Stimulated activated CD8-positive, alpha-beta memory T cell treated with anti-CD3 and anti-CD28 coated beads, Interleukin-12 subunit alpha, Interleukin-12 subunit beta, amount 100 ng/mL, for 1 hour (primary cell): ENCODE measurements at places on chromosomes 7 and 10.

DNA sequence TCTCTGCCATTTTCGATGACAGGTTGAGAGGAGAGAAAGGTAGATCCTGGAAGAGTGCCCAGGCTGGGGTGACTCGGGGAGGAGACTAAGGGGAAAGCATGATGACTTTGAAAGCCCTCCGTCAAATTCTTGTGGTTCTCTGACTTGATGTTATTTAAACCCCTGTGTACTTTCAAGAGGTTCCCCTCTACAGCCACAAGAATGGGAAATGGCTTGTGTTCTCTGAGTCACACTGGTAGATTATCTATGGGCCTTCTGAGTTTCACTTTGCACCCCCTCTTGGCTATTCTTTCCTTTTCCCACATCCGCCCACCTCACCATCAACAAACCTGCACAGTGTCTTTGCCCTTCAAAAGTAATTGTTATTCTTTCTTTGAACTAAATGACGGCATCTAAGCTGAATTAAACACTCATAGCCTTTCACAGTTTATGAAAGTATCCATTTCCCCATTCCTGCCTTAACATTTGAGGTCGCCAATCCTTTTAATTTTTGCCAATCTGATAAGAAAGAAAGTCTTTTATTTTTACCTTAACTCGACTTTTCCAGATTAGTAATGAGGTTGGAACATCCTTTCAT is 24.1 kb downstream of the PRF1 start:
- DNase-seq, result peak; percentile 63

DNA sequence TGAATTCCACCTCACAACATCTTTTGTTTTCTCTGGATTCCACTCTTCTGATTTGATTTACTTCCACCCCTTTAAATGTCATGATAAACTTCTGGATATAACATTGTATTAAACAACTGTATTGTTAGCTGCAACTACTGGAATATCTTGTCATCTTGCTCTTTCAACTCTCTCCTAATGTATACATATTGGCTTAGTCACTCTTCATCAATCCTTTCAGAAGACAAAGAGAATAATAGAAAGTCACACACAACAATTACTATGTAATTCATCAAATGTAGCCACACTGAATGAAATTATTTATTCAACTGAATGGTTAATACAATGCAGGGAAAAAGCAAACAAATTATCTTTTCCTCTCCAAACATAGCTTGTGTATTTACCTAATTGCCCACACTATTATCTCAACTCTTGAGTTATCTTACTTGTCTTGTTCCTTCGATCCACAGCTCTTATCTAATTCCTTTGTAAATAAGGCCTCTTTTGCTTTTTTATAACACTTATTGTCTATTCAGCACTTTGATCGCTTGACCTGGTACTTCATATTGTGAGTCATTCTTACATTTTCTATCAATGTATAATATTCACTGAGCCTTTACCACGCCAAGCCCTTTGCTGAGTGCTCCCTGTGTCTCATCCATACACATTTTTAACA is 16.7 kb downstream of the SEMA3A start:
- no peak for DNase-seq

GRCh38 chr10:98039690-98040381 is 9.4 kb upstream of the CRTAC1 start:
- DNase-seq, result no peak

DNA sequence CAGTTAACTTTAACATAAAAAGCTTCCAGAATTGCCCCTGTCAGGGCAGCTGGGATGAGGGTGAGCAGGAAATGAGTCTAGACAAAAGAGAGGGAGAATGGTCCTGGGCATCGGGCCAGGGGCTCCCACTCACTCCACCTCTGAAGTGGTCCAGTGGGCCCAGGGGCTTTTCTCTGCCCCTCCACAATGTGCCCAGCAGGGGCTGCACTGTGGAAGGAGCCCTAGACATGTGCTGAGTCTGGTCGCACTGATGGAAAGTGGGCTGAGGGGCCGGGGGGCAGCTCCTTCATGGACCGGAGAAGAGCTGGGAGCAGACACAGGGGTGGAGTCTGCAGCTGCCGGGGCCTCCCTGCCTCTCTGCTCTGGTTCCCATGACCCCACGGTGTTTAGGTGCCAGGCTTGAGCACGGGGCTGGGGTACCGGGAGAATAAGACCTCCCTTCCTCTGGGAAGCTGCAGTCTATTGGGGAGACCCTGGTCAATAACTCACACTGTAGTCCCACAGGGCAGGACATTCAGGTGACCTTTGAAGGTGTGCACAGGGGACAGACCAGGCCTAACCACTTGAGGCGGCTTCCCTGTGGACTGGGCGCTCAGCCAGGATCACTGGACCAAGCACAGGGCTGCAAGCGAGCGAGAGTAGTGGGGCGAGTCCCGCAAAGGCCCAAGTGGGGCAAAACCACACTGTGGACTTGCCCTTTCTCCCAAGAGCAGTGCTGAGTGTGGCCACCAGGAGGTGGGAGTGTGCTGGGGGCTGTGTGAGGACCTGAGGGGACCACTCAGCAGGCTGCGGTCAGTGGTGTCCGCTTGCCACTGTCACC is 6.1 kb downstream of the ADCY1 start:
- DNase-seq, result no peak

- no peak for DNase-seq
Observed at GRCh38 chr7:115635376-115635775, 395.2 kb downstream of the TFEC start.

DNA sequence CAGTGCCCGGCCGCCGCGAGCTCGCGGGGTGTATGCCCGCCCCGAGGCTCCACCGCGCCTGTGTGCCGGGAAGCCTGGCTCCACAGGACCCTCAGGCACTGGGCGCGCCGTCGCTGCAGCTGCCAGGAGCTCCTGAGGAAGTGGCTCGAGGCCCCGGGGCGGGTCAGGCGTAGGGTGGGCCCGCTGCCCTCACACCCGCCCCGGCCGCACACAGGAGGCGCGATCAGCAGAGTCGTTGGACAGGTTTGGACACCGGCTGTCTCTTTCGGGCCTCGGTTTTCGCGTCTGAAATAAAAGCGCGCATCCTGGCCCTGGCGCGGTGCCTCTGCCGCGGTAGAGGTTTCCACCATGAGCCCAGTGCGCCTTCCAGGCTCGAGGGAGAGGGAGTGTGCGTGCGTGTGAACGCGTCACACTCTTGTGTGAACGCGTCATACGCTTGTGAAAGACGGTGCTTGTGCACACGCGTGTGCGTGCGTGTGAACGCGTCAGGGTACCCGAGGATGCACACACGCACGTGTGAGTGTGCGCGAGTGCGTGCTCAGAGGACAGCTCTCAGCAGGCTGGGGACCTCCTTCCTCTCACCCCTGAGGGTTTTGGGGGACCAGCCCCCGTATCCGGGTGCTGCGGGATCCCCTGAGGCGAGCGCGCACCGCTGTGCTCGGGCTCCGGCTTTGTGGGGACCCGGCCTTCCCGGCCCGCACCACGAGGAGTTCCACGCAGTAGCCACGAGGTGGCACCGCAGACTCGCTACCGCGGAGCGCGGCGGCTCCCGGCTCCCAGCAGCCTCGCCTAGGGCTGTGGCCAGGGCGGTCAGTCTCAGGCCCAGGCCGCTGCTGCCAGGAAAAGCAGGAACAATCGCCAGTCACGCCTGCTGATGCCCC is 83.8 kb downstream of the BMS1 start:
- no peak for DNase-seq

- DNase-seq, result no peak
Observed at GRCh38 chr10:12727832-12728215, 273.7 kb downstream of the CCDC3 start.
